ENCODE measurements at places on chromosomes 16 and 17.

GRCh38 chr17:65485388-65486299 is 75.8 kb downstream of the AXIN2 start:
- DNase-seq = peak; percentile 33

- no peak for DNase-seq
Observed at GRCh38 chr17:78421084-78421533, 42.7 kb downstream of the PGS1 start.

DNA sequence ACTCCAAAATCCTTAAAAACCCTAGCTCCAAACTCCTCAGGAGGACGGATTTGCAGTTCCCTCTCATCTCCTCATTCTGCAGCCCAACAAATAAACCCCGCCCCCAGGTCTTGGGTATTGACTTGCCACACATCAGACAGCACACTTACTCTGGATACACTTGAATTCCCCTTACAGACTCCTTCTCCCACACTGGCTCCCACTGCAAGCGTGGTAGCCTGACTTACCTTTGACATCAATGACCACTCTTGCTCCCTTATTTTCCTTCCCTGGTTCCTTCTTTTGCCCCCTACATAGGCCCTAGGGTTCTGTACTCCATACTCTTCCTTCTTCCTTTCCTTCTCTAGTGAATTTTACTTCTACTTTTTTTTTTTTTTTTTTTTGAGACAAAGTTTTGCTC is 7.5 kb downstream of the RFFL start:
- DNase-seq = no peak

GRCh38 chr17:42275527-42276358 is 448 bp downstream of the STAT5B start:
- DNase-seq = no peak

DNA sequence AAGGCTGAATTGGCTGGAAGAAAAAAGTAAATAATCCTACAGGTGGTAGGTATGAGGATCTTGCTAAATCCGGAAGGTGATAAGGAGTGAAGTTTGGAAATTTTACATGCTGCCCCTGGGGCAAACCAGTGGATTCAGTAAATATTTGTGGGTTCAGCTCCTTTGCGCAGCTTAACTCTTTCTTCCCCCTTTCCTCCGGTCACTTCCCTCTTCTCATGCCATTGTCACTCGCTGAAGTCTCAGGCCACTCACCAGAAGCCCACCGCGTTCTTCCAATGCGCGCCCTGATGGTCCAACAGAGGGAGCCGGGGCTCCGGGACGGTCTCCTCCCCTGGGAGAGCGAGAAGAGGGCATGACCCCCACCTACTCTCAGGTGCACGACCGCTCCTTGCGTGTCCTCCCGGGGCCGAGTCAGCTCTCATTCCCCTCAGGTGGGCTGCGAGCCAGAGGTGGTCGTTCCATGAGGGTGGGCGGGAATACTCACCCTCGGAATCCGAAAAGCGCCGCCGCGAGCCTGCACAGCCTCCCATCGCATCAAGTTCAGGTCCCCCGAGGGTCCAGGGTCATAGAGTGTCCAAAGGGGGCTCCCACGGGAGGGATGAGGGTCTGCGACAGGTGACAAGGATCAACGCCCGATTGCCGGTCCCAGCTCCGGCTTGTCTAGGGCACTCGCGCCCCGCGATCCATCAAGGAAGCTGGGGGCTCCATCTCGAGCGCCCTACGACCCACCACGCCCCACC is 474 bp downstream of the CLN3 start:
- DNase-seq = no peak

DNA sequence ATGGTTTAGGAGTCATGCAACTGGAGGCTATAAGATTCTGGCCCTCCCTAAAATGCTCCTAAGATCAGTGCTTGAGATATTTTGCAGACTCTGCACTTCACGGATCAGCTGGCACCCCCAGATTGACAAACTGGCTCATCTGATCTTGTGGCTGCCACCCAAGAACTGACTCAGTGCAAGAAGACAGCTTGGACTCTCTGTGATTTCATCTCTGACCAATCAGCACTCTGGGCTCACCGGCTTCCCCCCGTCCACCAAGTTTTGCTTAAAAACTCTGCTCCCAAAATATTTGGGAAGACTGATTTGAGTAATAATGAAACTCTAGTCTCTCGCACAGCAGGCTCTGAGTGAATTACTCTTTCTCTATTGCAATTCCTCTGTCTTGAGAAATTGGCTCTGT is 26.3 kb upstream of the CCL2 start:
- no peak for DNase-seq

DNA sequence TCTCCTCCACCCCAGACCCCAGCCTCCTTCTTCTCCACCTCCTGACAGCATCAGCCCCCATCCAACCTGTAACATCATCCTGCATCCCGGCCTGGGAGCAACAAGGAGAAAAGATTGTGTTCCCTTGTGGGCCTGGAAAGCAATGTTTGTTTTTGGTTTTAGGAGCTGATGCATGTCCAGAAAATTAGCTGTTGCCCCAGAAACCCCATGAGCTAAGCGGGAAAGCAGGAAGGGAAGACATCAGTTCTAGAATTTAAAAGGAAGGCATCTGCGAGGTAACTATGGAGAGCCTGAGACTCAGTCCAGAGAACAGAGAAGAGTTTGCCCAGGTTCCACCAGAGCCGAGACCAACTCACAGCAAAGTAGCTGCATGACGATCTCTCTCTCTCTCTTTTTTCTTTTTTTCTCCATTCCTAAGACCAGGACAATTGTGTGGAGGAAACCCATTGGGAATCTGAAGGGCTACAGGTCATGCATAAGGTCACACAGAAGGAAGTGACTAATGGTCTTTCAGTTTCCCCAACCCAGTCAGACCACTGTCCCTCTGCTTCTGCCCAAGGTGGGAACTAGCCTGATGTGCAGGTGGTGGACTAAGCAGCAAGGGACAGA is 124.4 kb downstream of the SLC39A11 start:
- DNase-seq = no peak

DNA sequence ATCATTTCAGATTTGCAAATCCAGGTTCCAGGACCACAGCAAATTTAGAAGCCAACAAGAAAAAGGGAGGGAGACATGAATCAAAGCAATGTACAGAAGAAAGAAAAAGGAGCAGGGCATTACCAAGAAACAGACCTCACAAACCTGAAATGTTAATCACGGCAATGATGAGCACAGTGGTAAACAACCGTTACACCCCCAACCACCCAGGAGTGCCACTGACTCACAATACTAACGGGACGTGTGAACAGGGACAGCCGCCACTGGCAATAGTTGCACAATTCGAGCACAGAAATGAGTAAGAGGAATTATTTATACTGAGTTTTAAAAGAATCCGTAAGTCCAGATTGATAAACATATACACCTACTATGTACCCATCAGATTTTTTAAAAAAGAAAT is 13.8 kb downstream of the USP22 start:
- no peak for DNase-seq

- DNase-seq = no peak
Observed at GRCh38 chr17:45336390-45337182, 19.8 kb upstream of the MAP3K14 start.

- no peak for DNase-seq
Observed at GRCh38 chr16:83550183-83550569, 257.6 kb upstream of the HSBP1 start.

GRCh38 chr17:11852912-11853311 is 144.4 kb downstream of the ZNF18 start:
- no peak for DNase-seq

DNA sequence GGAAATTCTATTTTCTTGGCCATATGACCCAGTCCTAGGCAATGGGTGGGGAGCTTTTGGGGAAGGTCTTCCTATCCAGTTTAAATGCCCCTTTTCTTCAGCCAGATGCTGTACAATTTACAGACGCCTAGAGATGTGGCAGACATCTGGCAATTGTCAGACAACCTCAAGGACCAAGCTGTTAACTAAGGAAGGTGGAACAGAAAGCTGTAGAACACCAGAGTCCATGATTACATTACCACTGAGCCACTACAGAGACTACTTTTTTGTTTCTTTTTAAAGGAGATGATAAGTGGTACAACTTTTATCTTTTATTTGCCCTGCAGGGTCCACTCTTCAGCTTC is 21.1 kb upstream of the CORO6 start:
- no peak for DNase-seq

DNA sequence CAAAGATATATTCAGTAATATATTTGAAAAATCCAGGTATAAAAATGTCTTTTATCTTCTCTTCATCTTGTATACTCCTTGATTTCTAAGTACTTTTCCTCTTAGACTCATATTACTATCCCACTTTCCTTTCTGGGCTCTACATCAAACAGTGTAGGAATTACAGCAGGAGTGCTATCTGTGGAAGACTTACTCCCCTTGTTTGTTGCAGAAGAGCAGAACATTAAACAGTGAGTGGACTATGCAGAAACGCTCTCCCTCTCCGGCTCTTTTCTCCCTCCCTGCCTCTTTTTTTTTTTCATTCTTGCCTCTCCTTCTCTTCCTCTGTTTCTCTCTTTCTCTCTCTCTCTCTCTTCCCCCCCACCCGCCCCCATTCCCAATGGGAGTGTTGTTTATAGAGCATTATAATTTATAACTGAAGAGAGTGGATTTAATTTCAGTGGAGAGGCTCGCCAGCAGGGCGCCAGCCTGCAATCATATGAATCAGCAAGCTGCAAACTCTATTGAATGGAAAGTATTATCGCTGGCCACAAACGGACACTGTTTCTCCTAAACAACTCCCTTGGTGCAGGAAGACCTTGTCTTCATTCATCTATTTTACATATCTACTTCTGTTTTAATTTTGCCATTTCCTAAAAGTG is 242.3 kb upstream of the TBX2 start:
- peak; percentile 32 for DNase-seq

- no peak for DNase-seq
Observed at GRCh38 chr17:35068249-35068648, 4.7 kb upstream of the RFFL start.

GRCh38 chr16:57335366-57335765 is 23.2 kb upstream of the CCL22 start:
- DNase-seq = no peak

DNA sequence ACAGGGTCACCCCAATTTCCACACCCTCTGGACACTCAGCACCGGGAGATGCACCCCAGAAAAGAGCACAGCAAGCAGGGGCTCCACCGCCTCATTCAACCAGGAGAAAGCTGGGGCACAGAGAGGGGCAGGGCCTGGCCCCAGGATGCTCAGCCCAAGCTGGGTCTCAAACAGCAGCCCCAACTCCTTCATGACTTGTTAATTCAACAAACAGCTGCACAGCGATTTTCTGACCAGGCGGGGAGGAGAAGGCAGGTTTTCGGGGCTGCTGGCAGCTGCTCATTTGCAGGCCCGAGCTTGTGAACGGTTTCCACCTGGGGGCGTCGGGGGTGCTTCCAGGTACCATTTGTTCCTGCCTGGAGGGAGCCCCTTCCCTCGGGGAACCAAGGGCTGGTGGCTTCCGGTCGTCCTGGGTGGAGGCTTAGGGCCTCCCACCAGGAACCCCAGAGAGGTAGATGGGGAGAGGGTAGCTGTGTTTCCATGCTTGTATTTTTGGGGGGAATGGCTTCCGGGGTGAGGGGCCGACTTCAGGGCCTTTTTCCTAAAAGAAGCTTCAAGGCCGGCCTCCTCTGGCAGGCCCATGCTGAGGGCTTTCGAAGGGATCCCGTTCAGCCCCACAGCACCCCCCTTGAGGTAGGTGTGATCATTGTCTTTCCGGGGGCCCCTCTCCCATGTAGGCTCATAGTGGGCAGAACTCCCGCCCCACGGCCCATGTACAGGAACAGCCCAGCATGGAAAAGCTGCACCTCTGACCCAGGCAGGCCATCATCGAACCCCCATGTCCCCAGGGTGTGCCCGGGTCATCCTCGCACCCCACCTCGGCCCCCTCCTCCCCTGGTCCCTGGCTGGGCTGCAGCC is 191.6 kb upstream of the GSE1 start:
- DNase-seq = no peak

DNA sequence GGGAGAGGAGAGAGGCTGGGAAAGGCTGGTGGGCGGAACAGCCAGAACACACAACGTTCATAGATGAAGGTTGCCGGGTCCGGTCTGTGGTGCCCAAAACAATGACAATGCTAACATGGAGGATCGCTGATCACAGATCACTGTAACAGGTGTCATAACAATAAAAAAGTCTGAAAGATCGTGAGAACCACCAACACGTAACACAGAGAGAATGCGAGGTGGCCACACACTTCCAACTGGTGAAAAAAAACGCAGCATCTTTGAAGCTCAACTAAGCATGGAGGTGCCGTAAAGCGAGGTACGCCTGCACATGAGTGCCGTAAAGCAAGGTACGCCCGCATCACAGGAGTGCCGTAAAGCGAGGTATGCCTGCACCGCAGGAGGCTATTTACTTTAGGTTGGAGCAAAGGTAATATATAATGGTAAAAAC is 42.3 kb downstream of the ABR start:
- no peak for DNase-seq

DNA sequence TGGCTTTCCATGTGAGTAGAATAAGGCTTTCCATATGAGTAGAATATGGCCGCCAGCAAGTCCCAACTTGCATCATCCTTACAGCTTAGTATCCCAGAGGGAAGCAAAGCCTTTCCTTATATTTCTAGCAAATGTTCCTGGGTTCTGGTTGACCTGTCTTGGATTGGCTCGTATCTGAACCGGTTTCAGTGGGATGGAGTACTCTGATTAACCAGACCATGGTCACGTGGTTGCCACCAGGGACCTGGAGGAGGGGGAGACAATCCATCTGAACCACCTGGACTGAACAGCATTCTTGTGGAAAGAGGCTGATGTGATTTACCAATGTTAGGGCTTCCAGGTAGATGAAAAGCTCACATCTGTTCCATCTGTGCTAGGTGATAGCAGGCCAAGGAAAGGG is 89.0 kb downstream of the SHISA6 start:
- no peak for DNase-seq

DNA sequence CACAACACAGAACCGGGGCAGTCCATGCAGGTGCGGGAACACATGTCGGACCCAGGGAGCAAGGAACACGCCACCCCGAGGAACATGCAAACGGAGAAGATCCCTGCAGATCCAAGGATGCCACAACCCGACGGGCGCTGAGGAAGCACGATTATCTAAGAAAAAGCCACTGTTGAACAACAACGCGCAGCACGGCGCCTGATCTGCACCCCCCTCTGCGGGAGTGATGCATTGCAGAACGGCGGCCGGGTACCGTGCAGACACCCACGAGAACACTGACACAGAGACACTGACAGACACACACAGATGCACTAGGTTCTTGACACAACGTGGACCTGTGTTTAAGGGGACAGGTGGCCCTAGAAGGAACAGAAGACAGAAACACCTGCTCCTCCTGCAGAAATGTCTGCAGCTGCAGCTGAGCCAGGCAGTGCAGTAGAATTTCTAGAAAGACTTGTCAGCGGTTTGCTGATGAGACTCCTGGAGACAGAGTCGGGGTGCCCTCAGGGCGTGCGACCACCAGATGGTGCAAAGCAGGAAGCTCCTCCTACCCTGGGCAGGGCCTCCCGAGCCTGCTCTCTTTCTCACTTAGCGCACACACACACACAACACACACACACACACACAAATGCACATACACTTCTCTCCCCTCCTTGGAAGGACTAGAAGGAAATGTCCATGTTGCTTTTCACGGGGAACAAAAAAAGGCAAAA is 7.5 kb downstream of the NPTX1 start:
- no peak for DNase-seq

- DNase-seq = peak; percentile 3
Observed at GRCh38 chr17:66900126-66901010, 64.1 kb upstream of the CACNG4 start.

GRCh38 chr17:72354071-72354470 is 233.3 kb downstream of the SOX9 start:
- no peak for DNase-seq

- no peak for DNase-seq
Observed at GRCh38 chr16:69847643-69848042, 85.5 kb downstream of the WWP2 start.

- DNase-seq = no peak
Observed at GRCh38 chr17:28929787-28930186, 21.5 kb downstream of the PHF12 start.
